Daoy (cell line): ENCODE measurements at places on chromosomes 4 and X. TPM values are rescaled to one million over a fixed set of nuclear protein-coding genes. Genes with fewer than 3 reads are reported as not detected.

GRCh38 chrX:44927398-44927797, 54.4 kb downstream of the KDM6A start:
- no peak for DNase-seq

DNA sequence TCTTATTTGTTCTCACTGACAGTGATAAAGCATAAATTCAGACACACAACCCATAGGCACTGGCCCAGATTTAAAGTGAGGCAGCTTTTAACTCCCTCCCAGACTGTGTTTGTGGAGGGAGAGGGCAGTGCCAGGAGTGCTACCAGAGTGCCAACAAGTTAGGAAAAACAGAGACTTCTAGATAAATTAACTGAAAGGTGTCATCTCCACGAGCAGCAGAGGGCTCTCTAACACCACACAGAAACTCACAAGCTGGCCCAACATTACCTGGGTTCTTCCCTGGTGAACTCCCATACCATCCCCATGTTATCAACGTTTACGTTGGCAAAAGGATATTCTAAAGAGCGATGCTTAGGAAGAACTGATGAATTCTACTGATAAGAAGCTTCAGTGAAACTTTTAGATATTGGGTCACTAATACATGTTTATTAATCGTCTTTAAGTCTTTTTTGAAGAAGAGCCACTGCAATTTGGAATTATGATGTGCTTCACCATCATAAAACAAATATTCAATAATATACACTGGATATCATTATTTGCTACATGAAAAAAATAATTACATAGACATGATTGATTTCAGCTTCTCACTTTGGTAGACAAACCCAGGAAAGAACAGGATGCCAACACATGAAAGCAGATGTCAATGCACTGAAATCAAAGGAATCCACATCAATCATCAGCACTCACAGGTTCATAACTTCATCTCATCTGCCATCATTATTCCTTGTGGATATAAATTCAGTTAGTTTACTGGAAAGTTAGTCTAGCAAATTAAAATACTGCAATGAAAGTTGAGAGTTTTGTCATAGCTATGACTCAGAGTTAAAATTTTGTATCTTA, 121.2 kb upstream of the NAP1L5 start:
- DNase-seq, result peak; percentile 24

DNA sequence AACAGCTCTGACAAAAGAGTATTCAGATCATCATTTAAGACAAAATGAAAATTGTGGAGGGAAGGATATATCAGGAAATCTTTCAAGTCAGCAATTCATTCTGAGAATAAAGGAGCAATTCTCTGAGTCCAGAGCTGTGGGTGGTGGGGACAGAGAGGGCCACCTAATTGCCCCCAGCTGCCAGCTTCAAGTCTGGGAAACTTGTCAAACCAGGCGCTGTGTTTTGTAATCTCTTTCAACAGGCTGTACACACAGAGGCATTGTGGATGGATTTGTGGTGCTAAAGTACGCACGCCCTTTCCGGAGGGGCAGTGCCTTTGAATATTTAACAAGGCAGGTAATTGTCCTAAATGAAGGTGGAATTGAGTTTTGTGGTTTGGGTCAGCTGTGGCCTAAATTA, 591.1 kb upstream of the BOD1L1 start:
- DNase-seq, result no peak

DNA sequence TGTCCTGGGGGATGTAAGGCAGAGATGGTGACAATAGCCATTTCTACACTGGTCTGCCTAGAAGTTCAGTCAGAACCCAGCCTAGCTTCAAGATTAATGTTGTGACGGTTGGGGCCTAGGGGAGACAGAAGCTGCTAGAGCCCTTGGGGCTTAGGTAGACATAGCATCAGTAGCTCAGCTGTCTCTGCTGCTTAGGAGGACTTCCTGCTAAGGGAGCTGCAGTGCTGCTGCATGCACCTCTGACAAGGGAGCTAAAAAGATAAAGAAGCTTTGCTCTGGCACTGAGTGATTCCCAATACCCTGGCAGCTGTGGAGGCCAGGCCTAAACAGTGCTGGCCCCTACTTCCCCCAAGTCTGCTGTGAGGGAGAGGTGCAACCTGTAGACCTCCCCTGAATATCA, 116.0 kb downstream of the CT47B1 start:
- no peak for DNase-seq

- no peak for DNase-seq
These were observed 19.2 kb downstream of the MEPE start for GRCh38 chr4:87851953-87852352.

The RELL1 gene
- 40.9 and 45.9 TPM in 2 replicates for total RNA-seq

The MED12 gene
- 14.7 and 17.7 TPM in 2 replicates for total RNA-seq
